Vein endothelial cell (primary cell): ENCODE measurements at places on chromosomes 4 and X. TPM values are rescaled to one million over a fixed set of nuclear protein-coding genes. Genes with fewer than 3 reads are reported as not detected.

The TLR10 gene
- not detected in 2 replicates for total RNA-seq

The SSX2B gene
- not detected in 2 replicates for total RNA-seq

The PLRG1 gene
- total RNA-seq = 89.3 and 91.8 TPM in 2 replicates

The ADGRL3 gene
- not detected in 2 replicates for total RNA-seq

The GYG2 gene
- under 0.01 TPM in 1 of 2 replicates, not detected in the other for total RNA-seq

The OTC gene
- not detected in 2 replicates for total RNA-seq

The SHISA3 gene
- 0.65 and 1.8 TPM in 2 replicates for total RNA-seq

The MYL5 gene
- 14.4 and 32.0 TPM in 2 replicates for total RNA-seq

The TMEM156 gene
- total RNA-seq = 2.3 and 3.3 TPM in 2 replicates

The THAP9 gene
- 3.4 and 4.9 TPM in 2 replicates for total RNA-seq

The CLDN22 gene
- total RNA-seq = 0.10 TPM in 1 of 2 replicates, not detected in the other

The MAML3 gene
- total RNA-seq = 16.4 and 19.6 TPM in 2 replicates

The SMARCA1 gene
- total RNA-seq = 28.3 and 31.7 TPM in 2 replicates

The RAB33A gene
- total RNA-seq = 0.10 and 0.65 TPM in 2 replicates

The LARP1B gene
- 17.3 and 23.6 TPM in 2 replicates for total RNA-seq

The TMEM255A gene
- total RNA-seq = not detected in 2 replicates

The AFF2 gene
- under 0.01 and 1.1 TPM in 2 replicates for total RNA-seq

The CCDC160 gene
- total RNA-seq = not detected in 2 replicates

The ZNF711 gene
- 3.7 and 3.9 TPM in 2 replicates for total RNA-seq
